ENCODE measurements at places on chromosomes 3 and 15.

DNA sequence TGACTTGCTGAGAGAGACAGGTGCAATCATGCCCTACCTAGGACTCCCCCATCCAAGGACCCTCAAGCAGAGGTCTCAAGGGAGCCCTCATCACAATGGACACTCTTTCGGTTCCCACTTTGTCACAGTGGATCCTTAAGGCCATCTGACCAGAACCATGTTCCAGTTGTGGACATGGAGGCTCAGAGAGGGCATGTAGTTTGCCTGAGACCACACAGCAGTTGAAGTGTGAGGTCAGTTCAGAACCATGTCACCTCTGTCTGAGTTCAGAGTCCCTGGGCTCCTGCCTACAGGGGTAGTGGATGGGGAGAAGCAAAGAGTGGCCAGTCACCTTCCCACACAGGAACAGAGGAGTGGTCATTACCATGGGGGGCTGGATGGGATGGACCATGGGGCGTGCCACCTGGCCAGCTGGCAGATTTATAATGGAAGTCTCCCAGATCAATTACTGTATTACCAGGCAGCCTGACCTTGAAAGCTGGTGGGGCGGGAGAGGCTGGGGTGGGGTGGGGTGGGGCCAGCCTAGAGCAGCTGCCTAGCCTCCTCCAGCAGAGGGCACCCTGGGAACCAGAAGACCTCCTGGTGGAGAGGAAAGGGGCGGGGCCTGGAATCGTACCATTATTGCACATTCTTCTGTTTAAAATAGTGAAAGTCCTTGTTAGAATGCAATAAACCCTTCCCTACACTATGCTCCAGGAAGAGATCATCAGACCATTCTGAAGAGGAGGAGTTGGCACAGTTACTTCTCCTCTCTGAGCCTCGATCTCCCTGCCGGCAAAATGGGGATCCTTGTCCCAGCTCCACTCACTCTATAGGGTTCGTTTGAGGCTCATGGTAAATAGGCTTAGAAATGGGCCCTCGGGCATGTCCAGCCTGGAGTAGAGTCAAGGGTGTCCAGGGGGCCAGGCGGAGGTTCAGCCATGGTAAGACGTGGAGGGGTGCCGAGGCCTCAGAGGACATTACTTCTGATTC is 26.9 kb upstream of the LINGO1 start:
- no peak for DNase-seq

GRCh38 chr3:4629095-4630007 is 136.2 kb downstream of the ITPR1 start:
- no peak for DNase-seq

- DNase-seq: no peak
These were observed 57.6 kb upstream of the BCL6 start for GRCh38 chr3:187802928-187803259.

GRCh38 chr15:64461721-64462162 is 1.4 kb downstream of the ZNF609 start:
- no peak for DNase-seq

DNA sequence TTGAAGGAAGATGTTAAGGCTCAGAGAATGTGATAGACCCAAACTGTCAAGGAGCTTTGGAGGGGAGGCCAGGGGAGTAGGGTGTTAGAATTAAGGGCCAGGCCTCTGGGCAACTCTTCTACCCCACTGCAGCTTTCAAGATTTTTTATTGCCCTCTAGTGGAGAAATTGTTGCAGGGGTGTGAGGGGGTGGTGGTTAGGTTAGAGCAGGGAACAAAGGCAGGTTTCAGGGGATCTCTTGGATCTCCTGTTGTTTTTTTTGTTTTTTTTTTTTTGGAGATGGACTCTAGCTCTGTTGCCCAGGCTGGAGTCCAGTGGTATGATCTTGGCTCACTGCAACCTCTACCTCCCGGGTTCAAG is 1.4 kb upstream of the SEC13 start:
- no peak for DNase-seq

DNA sequence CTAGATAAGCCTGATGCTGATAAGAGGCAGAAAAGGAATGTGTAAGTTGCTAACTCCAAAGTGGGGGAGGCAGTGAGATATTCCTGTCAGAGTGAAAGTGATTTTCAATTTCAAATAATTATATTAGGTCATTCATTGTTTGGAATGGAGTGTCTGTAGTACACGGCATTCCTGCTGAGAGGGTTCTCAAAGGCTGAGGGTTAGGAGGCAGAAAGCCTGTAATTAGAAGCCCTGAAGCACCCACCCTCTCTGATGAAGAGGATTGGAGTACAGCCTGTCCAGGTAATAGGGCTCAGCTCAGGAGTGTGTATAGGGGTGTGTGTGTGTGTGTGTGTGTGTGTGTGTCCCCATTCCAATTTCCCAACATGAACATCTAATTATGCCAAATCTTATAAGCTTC is 486.8 kb downstream of the MAGI1 start:
- no peak for DNase-seq

GRCh38 chr3:46987743-46988401 is 8.4 kb downstream of the NBEAL2 start:
- peak; percentile 72 for DNase-seq

DNA sequence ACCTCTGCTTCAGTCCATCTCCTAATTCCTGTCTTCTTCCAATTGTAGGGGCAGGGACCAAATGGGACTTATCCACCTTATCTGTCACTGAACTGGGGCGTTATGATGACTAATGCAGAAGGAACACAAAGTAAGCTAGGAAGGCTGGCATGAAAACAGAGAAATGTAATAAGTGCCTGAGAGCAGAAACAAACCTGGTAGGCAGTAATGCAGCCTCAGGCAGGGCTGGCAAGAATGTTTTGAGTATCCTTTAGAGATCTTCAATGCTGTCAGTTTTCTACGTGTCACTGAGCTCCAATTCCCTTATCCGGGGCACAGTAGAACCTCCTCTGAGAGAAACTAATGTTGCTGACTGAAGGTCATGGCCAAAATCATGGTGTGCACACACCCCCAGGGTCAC is 246.2 kb upstream of the TBL1XR1 start:
- no peak for DNase-seq

- DNase-seq: no peak
These were observed 12.5 kb downstream of the DOCK3 start for GRCh38 chr3:50687127-50687751.

- DNase-seq: no peak
These were observed 225.1 kb downstream of the LRRC3B start for GRCh38 chr3:26847680-26848079.

- no peak for DNase-seq
These were observed 583.9 kb downstream of the NTRK3 start for GRCh38 chr15:87672309-87673288.

- no peak for DNase-seq
These were observed 17.9 kb downstream of the ETFA start for GRCh38 chr15:76293361-76293760.

DNA sequence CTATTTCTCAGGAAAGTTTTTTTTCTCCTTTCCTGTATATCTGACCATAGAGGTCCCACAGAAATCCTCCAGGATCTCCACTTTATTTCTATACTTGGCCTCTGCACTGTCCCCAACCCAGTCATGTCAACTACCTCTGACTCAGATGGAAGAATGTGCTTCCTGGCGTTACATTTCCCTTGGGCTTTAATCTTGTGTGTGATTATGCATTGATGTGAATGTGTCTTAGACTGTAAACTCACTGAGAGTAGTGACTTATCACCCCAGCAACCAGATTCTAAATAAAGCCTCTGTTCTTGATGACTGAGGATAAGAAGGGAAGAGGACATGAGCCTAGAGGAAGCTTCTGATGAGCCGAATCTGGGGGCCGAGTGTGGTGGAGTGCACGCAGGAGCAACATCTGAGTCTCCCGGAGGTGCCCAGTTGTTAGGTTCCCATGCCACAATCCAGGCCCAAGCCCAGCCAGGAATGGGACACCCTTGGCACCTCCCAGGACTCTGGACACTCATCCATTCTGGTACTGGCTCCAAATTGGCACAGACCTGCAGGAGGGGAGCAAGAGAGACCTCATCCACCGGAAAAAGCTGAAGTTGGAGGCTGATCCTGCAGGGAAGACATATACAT is 32.1 kb upstream of the HEG1 start:
- no peak for DNase-seq

Data from activated naive CD4-positive, alpha-beta T cell (primary cell).